ENCODE measurements at places on chromosomes 6 and 20. TPM values are rescaled to one million over a fixed set of nuclear protein-coding genes. Genes with fewer than 3 reads are reported as not detected.

Gene TBXT
- 1.2 TPM for total RNA-seq

Gene ANKRD60
- 8.0 TPM for total RNA-seq

Gene C6orf52
- total RNA-seq: 7.9 TPM

Gene PEX6
- 50.4 TPM for total RNA-seq

Gene LIME1
- total RNA-seq: 47.4 TPM

Gene SLX4IP
- 10.8 TPM for total RNA-seq

Gene ECT2L
- total RNA-seq: 0.19 TPM

Gene PRR18
- total RNA-seq: 0.39 TPM

Gene KCNK16
- total RNA-seq: not detected

Gene PPP1R16B
- total RNA-seq: 1.2 TPM

GRCh38 chr6:142909686-142910085 is 35.3 kb downstream of the HIVEP2 start:
- no peak for DNase-seq

DNA sequence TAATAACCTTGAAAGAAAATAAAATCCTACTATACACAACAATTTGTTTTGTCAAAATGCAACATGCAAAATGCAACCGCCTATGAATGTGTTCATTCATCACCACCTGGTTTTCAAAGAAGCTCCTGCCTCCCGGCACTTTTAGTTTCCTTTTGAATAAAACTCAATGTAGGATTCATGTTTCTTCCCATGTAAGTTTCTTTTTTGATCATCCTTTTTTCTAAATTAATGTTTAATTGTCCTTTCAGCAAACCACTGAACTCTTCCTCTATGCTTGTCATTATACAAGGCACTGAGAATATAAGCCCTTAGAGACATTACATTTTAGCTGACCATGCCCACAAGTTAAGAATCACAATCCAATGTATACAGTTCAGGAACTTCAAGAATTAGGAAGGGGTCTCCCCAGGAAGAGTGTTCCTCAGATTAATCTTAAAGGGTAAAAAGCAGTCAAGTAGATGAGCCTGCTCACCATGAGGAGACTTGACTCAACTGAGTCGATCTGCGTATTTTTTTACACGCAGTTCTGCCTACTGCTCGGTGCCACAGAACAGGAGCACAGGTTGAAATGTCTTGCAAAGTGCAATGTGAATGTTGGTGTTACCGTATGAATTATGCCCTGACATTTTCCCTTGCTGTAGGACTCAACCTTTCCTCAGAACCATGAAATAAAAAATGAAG is 7.2 kb upstream of the THEMIS start:
- no peak for DNase-seq

- DNase-seq: no peak
Observed at GRCh38 chr6:215335-216034, 76.8 kb upstream of the DUSP22 start.

GRCh38 chr6:73079611-73079955 is 145.7 kb downstream of the KHDC1L start:
- DNase-seq: no peak

DNA sequence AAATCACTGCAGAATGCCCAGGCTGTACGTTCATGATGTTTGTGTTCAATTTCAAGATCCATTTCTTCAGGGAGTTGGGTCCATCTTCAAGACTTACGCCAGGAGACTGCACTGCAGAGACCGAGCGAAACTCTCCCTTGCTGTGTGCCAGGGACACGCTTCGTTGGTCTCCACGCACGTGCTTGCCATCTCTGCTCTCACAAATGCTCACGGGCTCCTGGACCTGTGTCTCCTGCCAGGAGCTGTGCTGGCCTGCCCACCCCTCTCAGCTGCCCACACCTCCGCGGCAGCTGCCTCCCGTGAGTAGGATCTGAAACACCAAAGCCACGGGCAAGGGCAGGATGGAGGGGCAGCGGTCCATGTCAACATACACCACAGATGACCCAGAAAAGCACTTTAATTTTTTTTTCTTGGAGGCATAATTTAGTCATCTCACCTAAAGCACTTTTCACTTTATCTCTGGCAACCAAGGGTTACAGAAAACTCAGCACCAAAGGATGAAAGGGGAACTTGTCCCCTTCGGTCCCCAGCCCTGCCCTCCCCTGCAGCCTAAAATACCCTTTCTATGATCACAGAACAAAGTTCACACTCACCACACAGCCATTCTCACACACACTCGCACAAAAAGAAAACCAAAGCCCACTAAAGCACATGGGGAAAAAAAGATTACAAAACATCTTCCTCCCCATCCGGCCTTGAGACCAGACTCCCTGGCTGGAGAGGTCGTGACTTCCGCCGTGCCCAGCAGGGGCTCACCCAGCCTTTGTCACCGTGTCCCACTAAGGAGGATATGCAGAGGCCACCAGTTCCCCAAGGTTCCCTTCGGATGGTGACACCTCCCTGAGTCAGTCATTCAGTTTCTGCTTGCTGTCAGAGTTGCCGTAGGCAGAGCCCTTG is 137.9 kb downstream of the AGPAT4 start:
- DNase-seq: no peak

DNA sequence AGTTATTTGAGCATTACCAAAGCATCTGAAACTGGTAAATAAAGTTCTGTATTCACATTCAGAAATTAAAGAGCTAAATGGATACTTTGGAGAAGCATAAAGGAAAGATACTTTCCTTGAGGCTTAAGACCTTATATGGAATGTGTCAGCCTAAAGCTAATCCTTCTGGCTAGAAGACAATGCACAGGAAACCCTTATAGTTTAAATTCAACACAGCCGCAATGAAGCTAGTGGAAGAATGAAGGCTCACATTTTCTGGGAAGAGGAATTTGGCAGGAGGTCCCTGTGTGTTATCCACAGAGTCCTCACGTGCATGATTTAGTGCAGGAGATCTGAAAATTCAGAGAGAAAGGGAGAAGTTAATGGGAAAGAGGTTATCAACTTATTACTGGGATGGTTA is 21.5 kb upstream of the CHD6 start:
- no peak for DNase-seq

DNA sequence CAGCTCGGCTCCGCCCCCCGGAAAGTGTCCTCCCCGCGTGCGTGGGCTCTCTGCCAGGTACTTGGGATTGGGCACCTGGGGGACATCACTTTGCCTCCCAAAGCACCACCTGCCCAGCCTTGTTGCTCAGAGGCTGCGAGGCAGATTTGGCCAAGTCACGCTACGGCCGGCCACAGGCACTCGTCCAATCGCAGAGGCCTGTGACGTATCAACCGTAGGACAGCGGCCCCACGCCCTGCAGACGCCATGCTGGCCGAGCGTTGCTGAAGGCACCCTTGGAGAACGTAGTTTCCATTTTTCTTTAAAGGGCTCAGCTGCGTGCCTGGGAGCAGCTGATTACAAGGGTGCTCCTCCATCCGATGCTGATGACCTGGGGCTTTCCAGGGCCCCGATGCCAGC is 3.1 kb downstream of the NTSR1 start:
- DNase-seq: no peak

DNA sequence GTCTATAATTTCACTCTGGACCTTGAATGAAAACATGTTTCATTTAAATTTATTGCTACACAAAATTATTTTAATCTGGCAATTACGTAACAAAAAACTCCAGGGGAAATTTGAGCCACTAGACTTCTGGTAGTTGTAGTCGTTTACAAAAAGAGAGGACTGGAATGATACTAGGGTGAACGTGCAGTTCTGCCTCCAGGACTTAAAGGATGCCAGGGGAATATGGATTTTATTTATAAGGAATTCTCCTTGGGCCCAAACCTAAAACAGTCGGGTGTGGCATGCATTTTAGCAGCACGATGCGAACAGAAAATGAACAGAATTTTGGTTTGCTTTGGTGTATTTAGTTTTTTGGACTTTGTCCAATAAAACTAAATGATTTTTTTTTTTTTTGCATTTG is 76.9 kb downstream of the PRL start:
- DNase-seq: no peak

DNA sequence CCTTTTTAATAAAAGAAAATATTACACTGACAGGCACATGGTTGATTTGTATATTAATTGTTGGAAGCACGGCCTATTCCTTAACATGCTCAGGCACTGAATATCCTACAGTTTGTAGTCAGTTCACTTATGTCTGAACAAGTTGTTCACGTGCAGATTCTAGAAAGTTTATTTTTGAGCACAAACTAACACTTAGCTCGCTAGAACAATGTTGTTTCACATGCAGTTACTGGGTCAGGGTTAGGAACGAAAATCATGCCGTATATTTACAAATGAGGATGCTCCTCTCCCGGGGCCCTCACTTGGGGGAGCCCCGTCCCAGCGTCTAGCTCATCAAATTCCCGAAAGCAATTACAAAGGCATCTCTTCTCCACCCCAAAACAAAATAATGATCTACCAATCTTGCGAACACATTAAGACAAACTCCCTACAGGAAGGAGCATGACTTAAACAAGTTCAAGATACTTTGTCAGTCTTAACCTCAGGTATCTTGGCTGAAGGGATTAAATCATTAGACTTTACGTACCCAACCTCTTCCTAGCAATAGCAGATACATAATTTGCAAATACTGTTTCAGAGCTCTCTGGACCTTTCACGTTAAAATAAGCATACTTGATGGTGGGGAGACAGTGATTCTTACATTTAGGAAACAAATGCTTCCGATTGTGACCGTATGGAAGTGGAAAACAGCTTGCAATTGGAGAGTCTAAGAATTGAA is 1.5 kb downstream of the MAP7 start:
- DNase-seq: no peak

GRCh38 chr6:35021004-35021403 is 120.1 kb downstream of the TCP11 start:
- peak; percentile 29 for DNase-seq

DNA sequence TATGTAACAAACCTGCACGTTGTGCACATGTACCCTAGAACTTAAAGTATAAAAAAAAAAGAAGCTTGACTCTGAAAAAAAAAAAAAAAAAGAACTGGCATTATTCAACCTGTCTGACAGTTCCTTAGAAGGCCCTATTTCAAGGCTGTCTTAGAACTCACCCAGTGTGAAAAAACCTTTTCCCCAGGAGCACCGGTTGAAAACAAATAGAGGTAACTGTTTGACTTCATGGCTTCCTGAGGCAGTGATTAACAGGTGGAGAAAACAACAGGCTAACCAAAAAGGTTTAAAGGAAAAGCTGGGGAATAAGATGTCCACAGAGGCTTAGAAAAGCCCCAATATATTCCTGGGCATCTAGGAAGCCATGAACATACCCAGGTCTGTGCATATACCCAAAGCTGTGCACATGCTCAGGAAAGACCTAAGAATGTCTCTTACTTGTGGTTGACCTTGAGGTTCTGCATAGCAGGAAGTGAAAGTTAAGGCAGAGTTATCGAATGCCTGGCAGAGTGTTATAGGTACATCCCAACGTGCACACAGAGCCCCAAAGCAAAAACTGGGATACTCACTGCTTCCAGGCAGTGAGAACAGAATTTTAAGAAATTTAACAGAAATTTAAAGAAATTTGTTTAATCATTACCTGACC is 7.0 kb downstream of the UQCC1 start:
- DNase-seq: no peak

DNA sequence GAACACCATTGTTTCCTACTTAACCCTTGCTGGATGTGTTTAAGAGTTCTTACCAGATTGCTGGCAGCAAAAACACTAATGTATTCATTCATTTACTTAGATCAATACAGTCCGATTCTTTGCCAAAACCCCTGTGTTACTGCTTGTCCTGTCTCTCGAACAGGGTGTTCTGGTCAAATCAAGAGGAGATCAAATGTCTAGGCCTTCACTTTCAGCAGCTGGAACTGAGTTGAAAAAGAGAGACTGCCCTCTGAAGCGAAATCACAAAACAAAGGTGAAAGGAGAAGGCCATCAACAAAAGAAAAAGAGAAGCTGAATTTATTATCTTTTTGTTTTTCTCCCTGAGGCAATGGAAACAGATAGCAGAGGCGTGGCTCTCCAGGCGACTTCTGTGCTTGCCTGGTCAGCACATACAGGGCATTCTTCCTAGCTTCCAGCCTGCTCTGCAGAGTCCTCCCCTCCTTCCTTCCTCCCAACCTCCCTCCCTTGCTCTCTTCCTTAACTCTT is 44.1 kb upstream of the GCM1 start:
- DNase-seq: peak; percentile 78

GRCh38 chr20:592506-592905 is 17.6 kb downstream of the TCF15 start:
- no peak for DNase-seq

DNA sequence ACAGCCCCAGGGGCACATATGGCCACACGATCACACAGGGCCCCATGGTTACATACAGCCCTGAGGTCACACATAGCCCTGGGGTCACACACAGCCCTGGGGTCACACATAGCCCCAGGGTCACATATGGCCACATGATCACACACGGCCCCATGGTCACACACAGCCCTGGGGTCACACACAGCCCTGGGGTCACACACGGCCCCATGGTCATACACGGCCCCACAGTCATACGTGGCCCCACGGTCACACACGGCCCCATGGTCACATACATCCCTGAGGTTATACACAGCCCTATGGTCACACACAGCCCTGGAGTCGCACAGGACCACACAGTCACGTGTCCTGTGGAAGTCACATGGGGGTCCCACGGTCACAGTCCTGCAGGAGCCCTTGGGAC is 120.1 kb downstream of the AGPAT4 start:
- no peak for DNase-seq

DNA sequence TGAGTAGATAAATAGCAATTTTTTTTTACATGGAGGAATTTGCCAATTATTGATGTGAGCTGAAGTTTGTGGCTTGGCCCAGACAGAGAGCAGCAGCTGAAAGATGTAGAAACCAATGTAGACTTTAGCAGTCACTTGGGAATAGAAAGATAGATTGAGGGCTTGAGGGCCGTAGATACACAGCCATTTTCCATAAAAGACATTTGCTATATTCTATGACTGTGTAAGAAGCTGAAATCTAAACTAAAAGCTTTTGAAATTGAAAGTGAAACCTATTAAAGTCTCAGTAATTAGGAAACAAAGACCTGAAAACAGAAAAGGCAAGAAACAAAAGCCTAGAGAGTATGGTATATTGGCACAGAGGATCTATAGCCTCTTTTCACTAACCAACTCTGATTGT is 332.7 kb downstream of the CENPW start:
- DNase-seq: no peak

GRCh38 chr20:3330046-3330741 is 77.3 kb downstream of the DNAAF9 start:
- DNase-seq: no peak

DNA sequence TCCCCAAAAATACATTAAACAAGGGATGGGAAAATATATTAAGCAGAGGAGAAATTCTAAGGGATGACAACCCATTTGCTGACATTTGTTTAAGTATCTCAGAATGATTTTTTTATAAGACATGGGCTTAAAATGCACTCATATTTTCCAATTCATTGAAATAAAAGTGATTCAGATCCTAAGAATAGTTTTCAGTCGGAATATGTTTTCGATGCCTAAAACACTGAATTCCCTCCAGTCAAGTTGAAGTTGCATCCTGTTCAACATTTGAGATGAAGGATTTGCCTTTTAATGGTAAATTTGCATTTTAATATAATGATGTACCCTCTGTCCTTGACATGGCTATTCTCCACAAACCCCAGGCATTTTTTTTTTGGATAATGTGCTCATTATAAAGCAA is 79.3 kb downstream of the PTCHD4 start:
- no peak for DNase-seq

- DNase-seq: no peak
Observed at GRCh38 chr20:56860413-56860812, 231.3 kb downstream of the TFAP2C start.

GRCh38 chr6:150194195-150194594 is 51.4 kb downstream of the PPP1R14C start:
- no peak for DNase-seq

- DNase-seq: no peak
Observed at GRCh38 chr20:1377341-1377871, 15.4 kb downstream of the FKBP1A start.

GRCh38 chr6:31821301-31822035 is 6.1 kb upstream of the HSPA1B start:
- DNase-seq: peak; percentile 77
